ENCODE measurements at places on chromosomes 7 and 10.

DNA sequence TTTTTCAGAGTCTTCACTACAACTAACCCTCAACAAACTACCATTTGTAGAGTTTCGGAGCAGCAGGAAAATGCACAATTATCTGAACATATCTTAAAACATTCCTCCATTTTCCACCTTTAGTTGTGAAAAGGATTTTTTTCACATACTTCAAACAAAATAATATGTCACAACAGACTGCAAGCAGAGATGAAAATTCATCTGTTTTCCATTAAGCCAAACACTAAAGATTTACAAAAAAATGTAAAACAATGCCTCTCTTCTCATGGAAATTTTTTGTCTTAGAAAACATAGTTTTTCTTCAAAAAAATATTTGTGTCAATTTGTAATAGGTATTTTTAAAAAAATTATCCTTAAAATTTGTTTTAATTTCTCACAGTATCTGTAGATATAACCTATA lies 98.9 kb downstream of the ARHGAP12 start:
- no peak for DNase-seq

- no peak for DNase-seq
Observed at GRCh38 chr7:34036051-34036920, 130.9 kb downstream of the BMPER start.

DNA sequence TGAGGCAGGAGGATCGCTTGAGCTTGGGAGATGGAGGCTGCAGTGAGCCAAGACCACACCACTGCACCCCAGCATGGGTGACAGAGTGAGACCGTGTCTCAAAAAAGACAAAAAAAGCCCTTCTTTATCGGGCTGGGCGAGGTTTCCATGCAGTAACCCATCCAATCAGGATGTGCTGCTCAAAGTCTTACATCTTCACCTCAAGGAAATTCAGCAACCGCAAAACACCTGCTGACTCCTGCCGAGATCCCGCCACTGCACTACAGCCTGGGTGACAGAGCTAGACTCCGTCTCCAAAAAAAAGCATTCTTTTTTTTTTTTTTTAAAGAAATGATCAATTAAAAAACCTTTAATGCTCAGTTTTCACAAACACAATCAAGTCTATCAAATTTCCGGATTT lies 75.7 kb upstream of the KCTD7 start:
- DNase-seq: no peak

- DNase-seq: no peak
Observed at GRCh38 chr10:80279146-80279545, 10.3 kb downstream of the MAT1A start.

DNA sequence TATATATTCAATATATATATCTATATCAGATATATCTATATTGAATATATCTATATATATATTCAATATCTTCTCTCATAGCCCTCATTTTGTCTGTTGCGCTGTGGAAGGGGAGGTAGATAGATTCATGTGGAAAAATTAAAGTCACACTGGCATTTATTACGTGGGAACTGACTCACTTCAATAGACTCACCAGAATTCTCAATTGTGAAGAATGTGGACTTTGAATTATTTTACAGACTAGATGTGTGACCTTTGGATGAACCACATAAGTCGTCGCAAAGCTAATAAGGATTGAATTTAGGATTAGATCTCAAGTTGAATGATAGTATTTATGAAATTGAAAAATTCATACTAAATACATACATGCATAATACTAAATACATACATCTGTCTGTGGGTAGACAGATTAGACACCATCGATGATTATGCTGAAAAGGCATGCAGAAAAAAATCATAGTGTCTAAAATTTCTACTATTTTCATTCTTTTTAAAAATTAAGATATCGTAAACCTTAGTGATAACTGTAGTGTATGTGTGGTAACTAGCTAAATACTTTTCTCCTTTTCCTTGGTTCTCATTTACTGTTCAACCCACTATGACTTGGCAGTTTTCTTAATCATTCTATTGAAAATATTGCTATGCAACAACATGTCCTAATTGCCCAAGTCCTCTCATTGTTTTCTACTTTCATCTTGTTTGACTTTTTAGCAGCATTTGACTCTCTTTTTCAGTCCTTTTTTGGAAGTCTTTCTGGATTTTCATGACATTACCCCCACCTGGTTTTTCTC lies 61.8 kb upstream of the A1CF start:
- no peak for DNase-seq

GRCh38 chr10:85429126-85429525 lies 937.5 kb downstream of the GRID1 start:
- no peak for DNase-seq

GRCh38 chr7:128311013-128311412 lies 32.7 kb downstream of the RBM28 start:
- no peak for DNase-seq

DNA sequence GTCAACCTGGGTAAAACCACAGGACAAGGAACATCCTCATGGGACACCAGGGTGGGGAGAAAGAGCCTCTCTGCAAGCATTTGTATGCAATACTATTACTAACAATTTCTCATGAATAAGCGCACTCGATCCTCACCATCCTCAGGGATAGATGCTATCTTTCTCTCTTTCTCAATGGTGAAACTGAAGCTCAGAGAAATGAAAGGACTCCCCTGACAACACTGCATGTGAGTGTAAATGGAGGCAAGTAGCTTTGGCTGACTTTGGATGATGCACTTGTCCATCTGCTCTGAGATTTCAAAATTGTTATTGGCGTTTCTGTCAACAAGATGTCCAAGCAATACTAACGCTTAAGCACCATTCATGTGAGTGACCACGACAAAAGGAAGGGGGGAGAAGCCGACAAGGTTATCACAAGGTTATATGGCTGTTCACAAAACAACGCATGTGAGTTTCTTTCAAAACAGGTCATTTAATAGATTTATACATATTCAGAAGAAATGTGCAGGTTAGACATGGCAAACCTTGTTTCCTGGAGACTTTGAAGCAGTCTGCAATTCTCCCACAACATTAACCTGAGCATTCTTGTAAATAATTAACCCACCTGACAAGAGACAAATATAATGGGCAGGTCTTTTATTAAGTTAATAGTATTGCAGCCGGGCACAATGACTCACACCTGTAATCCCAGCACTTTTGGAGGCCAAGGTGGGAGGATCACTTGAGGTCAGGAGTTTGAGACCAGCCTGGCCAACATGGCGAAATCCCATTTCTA lies 54.0 kb downstream of the IFIT5 start:
- DNase-seq: no peak

GRCh38 chr10:116073510-116073909 lies 199.5 kb downstream of the GFRA1 start:
- no peak for DNase-seq

DNA sequence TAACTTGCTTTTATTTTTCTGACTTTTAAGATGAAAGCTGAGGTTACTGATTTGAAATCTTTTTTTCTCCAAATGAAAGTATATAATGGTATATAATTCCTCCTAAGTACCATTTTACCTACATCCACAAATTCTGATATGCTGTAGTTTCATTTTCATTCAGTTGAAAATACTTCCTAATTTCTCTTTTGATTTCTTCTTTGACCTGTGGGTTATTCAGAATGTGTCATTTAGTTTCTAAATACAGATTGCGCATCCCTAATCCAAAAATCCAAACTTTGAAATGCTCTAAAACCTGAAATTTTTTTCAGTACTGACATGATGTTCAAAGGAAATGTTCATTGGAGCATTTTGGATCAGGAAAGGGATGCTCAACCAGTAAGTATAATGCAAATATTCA lies 168.7 kb downstream of the CELF2 start:
- DNase-seq: no peak

DNA sequence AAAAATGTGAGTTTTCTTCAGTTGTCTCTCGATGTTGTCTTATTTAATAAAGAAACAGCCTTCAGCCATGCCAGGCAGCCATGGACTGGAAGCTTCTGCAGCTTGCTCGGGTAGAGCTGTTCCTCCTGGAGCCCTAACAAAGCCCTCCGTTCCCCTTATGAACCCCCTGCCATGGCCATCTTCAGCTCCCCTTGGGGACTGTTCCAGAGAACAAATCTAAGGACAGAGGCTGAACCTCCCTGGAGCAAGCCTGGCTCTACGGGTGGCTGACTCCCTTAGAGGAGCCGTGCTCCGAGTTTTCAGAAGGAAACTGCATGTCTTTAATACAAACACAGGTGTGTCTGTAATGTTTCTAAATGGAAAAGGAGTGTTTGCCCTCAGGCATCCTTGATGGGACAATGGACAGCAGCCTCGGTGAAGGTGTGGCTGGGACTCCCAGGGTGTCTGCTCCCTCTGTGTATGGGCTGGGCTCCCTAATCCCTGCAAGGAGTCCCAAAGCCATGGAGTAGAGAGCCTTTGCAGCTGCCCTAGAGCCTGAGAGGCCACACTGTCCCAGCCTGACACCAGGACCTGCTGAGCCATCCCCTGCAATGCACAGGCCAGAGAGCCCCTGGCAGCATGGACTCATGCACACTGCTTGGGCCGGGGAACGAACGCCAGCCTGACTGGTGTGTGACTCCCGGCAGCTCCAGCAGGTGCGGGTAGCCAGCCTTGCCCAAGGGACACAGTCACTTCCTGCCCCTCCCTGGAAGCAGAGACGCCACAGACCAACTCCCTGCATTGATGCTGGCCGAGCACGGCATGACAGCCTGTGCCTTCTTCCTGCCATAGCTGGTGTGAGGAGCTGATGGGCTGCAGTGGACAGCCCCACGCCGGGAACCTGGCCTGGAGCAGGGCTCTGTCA lies 381.8 kb downstream of the TCERG1L start:
- no peak for DNase-seq

- peak; percentile 84 for DNase-seq
Observed at GRCh38 chr7:137628216-137628615, 218.6 kb downstream of the DGKI start.

DNA sequence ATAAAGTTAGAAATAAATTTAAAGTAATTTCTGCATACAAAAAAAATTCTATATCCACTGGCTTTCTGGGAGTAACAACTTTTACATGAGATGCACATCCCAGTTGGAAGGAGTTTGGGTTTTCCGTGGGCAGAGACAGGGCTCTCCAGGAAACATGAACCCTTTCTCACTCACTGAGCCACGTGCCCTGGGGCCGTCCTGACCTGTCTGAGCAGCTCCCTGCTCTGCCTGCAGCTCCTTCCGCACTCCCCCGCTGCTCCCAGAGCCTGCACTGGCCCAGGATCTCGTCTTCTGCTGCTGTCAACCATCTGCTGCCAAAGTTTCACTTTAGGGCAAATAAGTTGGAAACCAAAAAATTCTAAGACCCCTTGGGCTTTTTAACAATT lies 169.1 kb downstream of the DIP2C start:
- DNase-seq: no peak

- DNase-seq: no peak
Observed at GRCh38 chr10:18497806-18498369, 153.5 kb downstream of the NSUN6 start.

DNA sequence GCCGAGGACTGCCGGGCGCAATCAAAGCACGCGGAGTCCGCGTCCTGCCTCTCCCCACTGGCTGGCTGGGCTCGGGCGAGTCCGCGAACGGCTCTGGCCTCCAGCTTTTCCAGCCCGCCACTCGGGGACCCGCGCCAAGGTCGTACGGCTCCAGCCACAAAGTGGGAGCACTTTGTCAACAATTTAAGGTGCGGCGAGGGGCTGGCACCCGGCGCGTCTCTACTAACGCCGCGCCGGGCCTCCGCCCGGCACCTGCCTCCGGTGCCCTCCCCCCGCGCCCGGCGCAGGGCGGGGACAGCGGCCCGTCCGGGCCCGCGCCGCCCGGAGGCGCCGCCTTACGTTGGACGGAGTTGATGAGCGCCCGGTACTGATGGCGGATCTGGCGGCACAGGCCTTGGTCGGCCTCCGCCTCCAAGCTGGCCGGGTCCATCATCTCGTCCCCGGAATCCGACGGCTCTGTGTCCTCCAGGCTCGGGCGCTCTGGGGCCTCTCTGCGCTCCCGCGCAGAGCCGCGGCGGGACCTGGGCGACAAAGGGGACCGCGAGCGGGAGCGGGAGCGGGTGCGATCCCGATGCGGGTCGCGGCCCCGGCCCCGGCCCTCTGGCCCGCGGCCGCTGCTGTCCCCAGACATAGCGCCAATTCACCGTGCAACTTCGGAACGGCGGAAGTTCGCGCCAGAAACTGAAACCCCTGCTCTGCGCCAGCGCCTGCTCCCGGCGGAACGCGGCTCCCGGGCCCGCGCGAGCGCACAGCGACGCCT lies at the start of gene NSMCE4A:
NSMCE4A (minus strand) TSS at position 683 of the 760 bp plus-strand sequence; CDS start at position 631, 52 bp downstream.
- DNase-seq: peak; percentile 53
